ENCODE measurements at places on chromosomes 16 and 17. TPM values are rescaled to one million over a fixed set of nuclear protein-coding genes. Genes with fewer than 3 reads are reported as not detected.

GRCh38 chr17:1529863-1530262 lies 13.5 kb upstream of the INPP5K start:
- DNase-seq: no peak

Gene MYO15A
- 3.3 TPM for total RNA-seq

Gene DNAH17
- total RNA-seq: not detected

DNA sequence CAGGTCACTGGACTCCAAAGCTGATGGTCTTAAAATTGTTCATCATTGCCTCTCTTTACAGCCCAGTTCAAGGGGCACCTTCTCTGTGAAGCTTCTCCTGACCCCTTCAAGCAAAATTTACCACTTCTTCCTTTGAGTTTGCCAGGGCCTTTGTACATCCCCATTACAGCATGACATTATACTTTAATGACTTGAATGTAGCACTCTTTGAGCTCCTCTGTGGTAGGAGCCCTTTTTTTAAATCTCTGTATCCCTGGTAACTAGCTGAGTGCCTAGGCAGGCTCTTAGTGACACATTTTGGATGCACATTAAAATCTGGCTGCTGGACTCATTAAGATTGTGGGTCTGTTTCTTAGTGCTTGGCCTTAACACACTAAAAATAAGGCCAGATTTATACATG lies 412.1 kb downstream of the CA10 start:
- no peak for DNase-seq

DNA sequence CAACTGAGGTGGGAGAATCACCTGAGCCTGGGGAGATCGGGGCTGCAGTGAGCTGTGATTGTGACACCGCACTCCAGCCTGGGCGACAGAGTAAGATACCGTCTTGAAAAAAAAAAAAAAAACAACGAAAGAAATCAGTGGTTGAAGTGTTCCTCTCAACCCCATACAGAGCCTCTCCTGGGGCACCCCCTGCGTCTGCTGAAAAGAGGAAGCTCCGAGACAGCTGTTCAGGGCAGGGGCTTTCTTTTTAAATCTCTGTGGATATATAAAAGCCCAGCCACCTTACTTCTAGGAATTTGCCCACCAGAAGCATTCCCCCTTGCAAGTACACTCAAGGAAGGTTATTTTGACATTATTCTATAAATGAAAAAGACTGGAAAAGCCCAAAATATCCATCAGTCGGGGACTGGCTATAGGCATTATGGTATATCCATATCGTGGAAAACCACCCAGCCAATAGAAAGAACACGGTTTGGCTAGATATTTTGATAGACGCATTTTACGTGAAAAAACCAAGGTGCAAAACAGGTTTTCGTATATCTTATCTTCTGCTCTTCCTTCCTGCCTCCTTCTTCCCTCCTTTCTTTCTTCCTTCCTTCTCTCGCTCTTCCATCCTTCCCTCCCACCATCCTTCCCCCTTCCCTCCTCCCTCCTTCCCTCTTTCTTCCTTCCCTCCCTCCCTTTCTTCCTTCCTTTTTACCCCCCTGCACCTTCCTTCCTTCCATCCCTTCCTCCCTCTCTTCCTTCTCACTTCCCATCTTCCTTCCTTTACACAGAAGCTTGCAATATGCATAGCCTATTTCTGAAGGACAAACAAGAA lies 9.2 kb upstream of the CCL22 start:
- DNase-seq: no peak

GRCh38 chr17:18262641-18263040 lies 2.2 kb downstream of the MIEF2 start:
- no peak for DNase-seq

DNA sequence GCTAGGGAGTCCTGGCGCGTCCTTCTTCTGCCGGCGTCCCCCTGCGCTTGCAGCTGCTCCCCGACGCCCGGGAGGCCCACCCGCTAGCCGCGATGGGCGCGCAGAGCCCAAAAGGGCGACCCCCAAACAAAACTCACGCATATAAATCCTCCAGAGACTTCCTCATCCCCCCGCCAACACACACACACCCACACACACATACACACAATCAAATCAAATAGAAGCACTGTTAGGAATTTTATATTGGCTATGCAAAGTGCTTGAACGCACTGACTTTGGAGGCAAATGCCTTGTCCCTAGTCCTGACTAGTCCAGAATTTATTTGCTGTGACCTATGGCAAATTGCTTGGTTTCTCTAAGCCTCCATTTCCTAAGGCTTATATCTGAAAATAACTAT lies 23.8 kb upstream of the CRYM start:
- DNase-seq: no peak

DNA sequence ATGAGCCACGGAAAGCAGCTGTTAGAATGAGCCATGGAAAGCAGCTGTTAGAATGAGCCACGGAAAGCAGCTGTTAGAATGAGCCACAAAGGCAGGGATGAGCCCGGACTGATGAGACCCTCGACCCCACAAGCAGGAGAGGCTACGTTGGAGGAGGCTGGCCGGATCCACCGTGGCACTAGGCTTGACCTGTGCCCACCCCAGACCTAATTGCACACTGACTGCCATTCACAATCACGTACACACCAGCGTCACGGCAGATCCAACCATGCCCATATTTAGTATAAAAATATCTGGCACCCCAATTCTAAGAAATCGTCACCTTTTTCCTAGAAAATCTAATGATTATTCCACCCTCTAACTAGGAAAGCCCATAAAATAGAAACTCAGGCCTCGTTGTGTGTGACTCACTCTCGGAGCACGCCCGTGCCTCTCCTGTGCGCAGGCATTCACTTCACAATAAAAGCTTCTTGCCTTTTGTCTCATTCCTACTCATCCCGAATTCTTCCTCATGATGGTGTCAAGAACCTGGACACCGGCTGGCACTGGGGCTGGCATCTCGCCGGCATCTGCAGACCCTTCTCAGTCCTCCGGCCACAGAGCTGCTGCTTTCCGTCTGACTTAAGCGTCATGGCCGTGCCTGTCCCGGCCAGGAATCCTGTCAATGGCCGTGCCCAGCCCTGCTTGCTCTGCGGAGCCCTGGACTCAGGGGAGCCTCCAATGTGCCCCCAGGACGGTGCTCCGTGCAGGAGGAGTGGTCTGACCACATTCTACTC lies 5.5 kb upstream of the SECTM1 start:
- peak; percentile 62 for DNase-seq

DNA sequence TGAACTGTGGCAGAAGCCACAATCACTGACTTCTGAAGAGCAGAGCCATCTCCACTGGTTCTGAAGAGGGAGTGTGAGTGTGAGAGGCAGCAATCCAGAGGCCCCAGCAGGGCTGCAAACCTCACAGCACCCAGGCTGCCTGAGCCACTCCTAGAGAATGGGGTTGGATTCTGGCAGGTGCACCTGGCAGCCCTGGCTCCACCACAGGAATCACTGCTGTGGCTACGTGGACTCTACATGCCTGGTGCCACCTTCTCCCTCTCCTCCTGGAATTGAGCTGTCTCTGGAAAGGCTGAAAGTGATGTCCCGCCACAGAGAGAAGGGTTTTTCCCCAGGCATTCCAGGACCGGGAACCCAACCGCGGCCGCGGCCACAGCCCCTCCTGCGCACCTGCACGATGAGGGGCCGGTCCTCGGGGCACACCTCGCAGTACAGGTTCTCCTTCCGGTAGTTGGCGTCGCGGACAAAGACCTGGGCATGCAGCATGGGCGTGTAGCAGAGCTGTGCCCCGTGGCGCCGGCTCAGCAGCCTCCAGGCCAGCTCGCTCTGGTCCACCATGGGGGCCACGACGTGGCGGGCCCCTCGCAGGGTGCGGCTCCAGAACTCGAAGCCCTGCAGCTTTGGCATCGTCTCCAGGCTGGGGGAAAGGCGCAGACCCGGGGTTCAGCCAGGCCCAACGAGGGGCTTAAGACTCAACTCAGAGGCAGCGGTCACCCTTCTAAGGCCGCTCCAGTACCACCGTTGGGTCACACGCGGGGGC lies 991 bp downstream of the DUS1L start:
- DNase-seq: no peak

DNA sequence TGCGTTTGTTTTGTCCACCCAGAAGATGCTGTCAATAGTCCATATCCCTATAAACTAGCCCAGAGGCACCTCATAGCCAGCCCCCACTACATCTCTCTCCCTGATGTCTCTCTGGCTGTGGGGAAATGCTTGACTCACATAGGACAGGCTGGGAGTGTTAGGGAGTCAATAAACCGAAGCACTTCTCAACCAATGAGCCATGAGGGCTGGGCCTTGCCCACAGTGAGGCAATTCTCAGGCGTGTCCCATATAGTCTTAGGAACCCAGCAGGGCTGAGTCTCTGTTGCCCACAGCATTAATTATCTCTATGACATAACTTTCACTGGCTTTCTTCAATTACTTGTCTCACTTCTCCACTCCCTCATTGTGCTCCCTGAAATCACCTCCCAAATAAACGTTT lies 387.3 kb upstream of the CDH11 start:
- no peak for DNase-seq

- DNase-seq: peak; percentile 54
These were observed 119.1 kb upstream of the SMURF2 start for GRCh38 chr17:64781014-64781756.

GRCh38 chr16:23408242-23408822 lies 44.7 kb downstream of the COG7 start:
- DNase-seq: no peak

Gene CLN3
- 38.1 TPM for total RNA-seq

DNA sequence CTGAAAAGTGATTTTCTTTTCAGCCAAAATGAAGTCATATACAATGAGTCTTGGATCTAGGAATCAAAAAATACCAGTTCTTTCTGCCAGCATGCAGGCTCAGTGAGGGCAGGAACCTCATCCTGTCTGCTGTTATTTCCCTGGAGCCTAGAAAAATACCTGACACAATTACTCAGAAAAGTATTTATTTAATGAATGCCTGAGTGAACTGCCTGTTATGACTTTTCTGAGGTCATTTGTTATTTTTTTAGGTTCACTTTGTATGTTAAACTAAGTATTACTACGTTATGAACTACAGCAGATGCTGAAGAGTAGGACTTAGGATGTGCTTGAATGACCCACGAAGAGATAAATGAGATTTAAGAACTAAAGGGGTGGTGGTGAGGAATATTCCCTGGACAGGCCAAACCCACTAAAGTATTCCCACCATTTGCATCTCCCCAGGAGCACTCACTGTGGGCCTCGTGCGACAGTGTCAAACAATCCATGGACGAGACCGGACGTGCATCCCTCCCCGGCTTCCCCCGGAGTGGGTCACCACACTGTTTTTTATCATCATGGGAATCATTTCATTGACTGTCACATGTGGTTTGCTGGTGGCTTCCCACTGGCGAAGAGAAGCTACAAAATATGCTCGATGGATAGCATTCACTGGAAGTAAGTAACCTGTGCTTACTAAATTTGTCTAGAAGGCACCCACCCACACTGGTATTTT lies 17.1 kb upstream of the VWA3A start:
- no peak for DNase-seq

- no peak for DNase-seq
These were observed 387.5 kb upstream of the HSBP1 start for GRCh38 chr16:83420206-83420760.

DNA sequence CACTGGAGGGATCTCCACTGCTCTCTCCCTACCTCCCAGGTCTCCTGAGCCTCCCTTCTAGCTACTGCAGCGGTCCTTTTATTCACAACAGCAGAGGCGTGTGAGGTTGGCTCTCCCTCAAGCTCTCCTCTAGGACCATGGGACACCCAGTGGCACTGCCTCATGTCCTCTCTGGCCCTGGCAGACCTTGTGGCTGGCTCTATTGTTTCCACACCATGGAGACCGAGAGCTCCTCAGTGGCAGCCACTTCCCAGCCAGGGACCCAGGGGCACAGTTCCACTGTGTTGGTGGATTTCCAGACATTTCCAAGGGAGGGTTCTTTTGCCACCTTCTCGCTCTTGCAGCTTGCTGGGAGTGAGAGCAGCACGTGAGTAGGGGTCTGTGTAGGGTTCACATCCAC lies 204.9 kb downstream of the AXIN2 start:
- no peak for DNase-seq

Gene GPR142
- 0.20 TPM for total RNA-seq

Gene C16orf54
- 3.0 TPM for total RNA-seq

- DNase-seq: no peak
These were observed 313.1 kb downstream of the MAF start for GRCh38 chr16:79287424-79287917.

Gene ZFPM1
- 72.0 TPM for total RNA-seq

GRCh38 chr16:64880994-64881393 lies 240.9 kb downstream of the CDH11 start:
- no peak for DNase-seq

GRCh38 chr17:51869387-51869786 lies 289.1 kb downstream of the CA10 start:
- DNase-seq: peak; percentile 11

Gene FOXC2
- 0.92 TPM for total RNA-seq

Gene P2RX5
- 2.0 TPM for total RNA-seq

Gene CES5A
- total RNA-seq: 2.2 TPM

Gene HAS3
- 1.2 TPM for total RNA-seq

DNA sequence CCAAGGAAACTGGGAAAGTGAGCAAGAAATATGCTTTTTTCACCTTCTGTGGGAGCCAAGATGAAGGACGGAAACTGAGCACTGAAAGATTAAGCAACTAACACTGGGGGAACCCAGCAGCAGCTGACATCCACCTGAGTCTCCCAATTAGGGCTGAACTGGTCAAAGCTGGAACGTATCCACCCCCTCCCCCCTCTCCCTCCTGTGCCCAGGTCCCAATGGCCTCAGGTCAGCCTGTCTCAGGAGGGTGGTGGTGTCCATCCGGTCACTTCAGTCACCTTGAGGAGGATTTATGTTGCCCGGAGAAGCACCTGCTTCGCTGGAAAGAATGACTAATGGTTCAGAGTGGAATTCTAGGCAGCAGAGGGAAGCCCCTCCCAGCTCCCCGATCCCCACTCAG lies 10.0 kb downstream of the PEMT start:
- DNase-seq: no peak

DNA sequence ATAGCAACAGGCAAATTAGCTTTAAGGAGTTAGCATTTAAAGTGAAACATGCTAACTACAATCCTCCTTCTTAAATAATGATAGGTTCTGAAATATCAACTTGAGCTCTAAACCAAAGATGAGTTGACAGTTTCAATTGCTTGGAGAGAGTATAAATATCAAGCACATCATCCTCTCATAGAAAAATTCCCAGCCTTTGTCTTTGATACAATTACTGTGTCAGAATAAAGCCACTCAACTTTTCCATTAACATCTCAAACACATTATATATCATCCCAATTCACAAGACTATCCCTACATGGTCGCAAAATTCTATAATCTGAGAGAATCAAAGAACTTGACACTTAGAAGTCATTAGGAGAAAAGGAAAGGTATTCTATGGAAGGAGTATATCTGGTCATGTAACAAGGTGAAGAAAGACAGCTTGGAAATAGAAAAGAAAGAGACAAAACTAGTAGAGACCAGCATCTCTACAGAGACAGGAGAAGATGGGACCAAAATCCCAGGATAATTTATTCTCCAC lies 189.8 kb downstream of the CEP112 start:
- DNase-seq: no peak

GRCh38 chr17:40364121-40364861 lies at the start of gene GJD3:
Gene GJD3, minus strand, starts transcription at chr17:40364737. Its CDS starts 922 bp downstream, at chr17:40363815.
- no peak for DNase-seq

Gene KRTAP17-1
- total RNA-seq: not detected

Gene CDRT15
- total RNA-seq: not detected

Data from mucosa of gallbladder (tissue), 1 donor.